Osteoblast (primary cell): ENCODE measurements at places on chromosomes 3 and 15.

GRCh38 chr3:47874913-47875312, 72.0 kb downstream of the DHX30 start:
- DNase-seq: no peak

DNA sequence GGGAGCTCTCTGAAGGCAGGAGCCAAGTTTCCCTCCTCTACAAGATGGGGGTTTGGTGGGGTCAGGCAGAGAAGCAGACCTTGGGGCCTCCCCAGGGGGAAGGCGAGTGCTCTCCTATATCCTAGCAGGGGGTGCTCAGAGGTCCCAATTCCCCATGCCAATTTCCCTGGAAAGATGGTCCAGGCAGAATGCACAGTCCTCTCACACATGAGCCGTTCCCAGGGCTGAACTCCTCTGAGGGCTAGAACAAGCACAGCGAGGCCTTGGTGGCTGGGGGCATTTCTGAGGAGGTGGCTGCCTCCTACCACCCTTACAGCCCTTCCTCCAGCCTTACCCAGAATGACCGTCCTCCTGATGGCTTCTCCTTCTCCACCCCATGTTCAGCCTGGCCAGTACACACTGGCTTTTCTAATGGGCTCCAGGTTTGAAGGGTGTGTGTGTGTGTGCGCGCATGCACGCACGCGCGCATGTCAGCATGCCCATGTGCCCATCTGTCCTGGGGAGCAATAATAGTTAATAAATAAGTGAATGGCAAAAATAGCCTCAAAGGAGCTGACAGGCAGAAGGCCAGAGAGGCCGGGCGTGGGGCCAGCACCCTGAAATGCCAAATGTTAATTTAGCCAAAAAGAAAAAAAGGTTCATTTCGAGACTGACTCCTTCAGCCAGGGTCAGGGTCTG, 24.4 kb downstream of the ADCY5 start:
- peak; percentile 60 for DNase-seq

DNA sequence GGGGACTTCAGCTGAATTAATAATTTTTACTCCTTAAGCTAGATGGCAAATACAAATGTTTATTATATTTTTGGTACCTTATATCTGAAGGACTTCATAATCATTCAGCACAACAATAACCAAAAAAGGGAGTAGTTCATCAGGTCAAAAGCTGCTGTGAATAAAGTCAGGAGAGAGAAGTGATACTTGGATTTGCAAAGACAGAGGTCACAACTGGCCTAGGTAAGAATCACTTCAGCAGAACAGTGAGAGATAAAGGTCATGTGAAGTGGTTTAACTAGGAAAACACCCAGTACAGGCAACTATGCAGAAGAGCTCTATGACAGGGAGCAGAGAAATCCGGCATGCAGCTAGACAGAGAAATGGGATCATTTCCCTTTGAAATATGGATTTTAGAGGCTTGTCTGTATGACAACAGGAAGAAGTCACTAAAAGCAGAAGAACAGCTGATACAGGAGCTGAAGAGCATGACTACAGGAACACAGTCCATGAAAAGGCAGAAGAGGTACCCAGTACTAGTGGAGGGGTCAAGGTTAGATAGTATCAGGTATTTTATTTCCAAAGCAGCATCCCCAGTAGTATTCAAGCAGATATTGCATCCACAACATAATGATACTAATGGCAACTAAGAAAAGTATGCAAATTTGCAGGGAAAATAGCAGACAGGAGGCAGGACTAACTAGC, 25.7 kb downstream of the ZMAT3 start:
- DNase-seq: peak; percentile 38

DNA sequence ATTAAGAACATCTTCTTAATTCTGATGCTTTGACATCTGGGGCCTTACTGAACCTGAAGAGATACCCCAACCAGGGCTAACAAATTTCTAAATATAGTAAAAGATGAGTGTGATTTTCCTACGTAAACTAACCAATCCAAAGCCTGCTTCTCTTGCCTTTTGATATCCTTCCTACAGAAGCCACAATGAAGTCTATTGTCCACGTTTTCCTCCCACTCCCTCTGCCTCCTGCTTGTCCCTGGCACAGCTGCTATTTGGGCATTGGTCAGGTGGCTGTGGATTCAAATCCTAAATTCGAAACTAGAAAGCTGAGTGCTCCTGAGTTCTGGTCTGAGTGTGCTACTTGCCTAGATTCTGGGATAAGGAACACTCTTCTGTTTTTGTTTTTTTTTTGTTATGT, 17.4 kb upstream of the MKRN3 start:
- no peak for DNase-seq

GRCh38 chr3:197024881-197025735, 4.5 kb downstream of the MELTF start:
- peak; percentile 78 for DNase-seq
